H7 (cell line): ENCODE measurements at places on chromosomes 12 and 14.

- DNase-seq, result no peak
These were observed 18.4 kb downstream of the FGD6 start for GRCh38 chr12:95198914-95199313.

DNA sequence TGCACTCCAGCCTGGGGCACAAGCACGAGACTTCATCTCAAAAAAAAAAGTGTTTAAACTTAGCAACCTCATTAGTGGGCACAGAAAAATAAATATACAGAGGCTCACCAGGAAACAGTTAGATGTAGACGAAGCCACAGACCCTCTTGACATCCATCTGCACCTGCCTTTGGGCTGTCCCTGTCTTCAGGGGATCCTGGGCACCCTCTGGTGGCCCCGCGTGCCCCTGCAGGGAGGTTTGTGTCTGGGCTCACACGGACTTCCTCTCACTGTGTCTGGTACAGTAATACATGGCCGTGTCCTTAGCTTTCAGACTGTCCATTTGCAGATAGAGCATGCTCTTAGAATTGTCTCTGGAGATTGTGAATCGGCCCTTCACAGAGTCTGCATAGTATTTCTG lies 916.5 kb downstream of the TMEM121 start:
- no peak for DNase-seq

DNA sequence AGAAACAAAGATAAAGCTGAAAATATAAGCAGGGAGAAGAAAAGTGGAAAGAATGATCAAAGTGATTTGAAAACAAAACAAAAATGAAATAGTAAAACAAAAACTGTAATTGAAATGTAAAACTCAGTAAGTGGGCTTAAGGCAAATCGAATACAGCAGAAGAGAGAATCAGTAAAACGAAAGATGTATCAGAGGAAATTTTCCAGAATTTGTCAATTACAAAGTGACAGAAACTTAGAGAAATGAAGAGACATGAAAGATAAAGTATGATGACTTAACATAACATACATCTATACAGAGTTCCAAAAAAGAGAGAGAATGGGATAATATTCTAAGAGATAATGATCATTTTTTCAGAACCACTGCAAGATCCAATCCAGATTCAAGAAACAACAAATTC lies 10.5 kb downstream of the ZFC3H1 start:
- no peak for DNase-seq

DNA sequence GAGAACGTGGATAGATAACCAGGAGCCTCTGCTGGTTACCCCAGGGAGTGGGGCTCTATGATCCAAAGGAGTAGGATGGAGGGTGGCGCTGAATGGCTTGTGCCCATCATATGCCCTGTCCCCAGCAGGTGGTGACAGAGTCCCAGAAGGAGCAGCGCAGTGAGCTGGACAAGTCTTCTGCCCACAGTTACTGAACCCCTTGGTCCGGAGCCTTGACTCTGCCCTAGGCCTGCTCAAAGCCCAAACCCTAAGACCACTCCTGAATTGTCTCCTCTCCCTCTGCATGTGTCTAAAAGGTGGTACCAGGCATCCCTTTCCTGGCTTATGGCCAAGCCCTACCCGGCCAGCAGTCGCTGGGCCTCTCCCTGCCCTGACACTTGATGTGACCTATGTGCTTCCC lies 3.2 kb downstream of the PRPH start:
- no peak for DNase-seq

GRCh38 chr12:120365675-120366340 lies 3.2 kb downstream of the MSI1 start:
- DNase-seq, result no peak

DNA sequence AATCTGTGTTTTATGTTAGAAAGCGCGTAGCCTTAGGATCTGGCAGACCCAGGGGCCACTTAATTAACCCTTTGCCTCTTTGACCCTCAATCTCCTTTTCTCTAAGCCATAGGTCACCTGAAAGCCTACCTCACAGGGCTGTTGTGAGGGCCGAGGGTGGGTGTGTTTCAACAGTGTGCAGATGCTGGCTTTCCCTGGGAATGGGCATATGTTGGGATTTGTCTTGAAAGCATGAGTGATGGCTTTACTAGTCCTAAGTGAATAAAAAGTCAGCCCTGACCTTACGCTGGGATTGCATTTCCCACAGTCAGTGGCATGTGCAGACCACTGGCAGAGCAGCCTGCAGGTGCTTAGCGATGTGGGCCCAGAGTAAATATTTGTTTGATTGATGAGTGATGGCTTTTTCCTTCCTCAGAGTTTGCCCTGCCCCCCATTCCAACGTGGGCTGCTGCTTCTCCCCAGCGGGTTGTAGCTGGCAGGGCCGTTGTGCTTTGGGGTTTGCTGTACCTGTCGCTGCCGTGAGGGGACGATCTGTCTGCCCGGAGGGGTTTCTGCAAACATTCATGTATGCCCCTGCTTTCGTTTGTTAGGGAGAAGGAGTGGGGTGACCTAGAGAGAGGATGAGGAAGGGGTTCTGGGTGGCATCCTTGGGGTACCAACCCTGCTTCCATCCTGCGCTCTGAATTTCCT lies 31.5 kb downstream of the MEG3 start:
- DNase-seq, result no peak

- DNase-seq, result no peak
These were observed 91.8 kb upstream of the KCNA1 start for GRCh38 chr12:4817880-4818279.

DNA sequence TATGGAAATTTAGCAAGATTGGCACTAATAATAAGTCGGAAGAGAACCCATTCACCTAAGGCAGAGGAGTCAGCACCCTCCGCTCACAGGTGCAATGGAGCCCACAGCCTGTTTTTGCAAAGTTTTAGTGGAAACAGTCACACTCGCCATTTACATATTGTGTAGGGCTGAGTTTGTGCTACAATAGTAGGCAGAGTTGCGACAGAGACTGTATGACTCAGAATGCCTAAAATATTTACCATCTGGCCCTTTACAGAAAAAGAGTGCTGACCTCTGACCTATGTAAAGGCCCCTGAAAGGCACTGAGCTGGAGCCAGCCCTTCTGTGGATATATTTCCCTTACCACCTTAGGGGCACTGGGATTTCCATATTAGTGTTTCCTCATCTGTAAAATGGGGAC lies 79.0 kb downstream of the PRIMA1 start:
- no peak for DNase-seq

DNA sequence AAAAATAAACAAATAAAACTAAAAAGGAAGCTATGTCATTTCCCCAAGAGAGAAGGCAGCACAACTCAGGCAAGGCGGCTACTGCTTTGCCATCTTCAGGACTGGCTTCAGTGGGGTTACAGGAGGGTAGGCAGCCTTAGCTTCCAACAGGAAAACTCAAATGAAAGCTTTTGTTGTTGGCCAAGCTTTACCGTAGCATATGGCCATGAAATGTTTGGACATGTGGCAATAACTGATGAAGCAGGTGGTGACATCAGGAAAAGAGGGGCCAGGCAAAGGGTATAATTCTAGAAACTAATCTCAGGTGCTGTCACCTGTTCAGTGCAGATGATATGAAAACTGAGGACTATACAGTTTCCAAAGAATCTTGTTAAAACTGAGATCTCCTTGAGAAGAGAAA lies 22.8 kb upstream of the NPFF start:
- DNase-seq, result no peak

GRCh38 chr14:93239869-93240677 lies 33.0 kb downstream of the UBR7 start:
- no peak for DNase-seq

GRCh38 chr14:53016491-53016890 lies 65.6 kb upstream of the FERMT2 start:
- no peak for DNase-seq

GRCh38 chr12:96409731-96410130 lies 9.5 kb upstream of the CDK17 start:
- no peak for DNase-seq

- no peak for DNase-seq
These were observed 35.2 kb downstream of the ZFP36L1 start for GRCh38 chr14:68757618-68758081.

- no peak for DNase-seq
These were observed 7.0 kb downstream of the NIN start for GRCh38 chr14:50823762-50824636.

DNA sequence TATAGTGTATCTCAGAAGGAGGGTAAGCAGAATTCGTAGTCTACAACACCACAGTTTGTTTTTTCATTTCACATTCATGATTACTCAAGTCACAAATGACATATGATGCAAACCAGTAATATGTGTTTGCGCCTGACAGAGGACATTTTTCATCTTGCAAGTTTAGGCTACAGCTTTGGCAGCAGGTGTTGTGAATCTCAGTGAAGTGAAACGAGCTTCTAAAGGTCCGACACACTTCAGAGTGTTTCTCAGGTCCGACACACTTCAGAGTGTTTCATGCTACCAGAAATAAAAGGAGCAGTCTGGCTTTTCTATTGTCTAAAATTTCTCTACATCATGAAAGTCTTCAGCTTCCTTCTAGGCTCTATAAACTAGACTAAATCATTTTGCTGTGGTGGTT lies 22.7 kb downstream of the CLEC14A start:
- DNase-seq, result no peak

- peak; percentile 93 for DNase-seq
These were observed at the start of gene ARL6IP4 for GRCh38 chr12:122980183-122981035. ARL6IP4 (plus strand) TSS chr12:122980681; CDS start chr12:122981140, 459 bp downstream.

DNA sequence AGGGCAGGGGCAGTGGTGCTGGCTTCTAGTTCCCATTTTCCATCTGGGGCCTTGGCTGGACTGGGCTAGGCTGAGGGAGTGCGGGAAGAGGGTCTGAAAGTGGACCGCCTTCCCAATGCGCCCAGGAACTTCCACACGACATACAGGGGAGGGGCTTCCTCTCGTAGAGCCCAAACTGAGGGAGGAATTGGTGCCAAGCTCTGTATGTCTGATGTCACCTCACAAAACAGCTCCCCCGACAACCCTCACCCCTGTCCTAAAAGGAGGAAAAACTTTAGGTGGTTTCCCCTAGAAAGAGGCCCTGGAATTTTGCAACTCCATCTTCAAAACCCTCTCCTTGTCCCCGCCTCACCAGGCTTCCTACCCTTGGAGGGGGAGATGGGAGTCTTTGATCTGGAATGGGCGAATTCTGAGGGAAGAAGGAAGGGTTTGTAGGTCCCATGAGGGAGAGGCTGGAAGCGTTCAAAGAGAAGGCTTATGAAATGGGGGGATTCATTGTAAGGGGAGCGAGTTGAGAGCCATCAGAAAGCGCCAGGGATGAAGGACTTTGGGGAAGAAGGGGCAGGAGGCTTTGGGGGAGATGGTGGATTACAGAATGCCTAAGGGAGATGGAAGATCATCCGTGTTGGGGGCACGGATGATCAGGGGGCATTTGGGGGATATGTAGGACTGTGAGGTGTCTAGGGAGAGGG lies 844 bp downstream of the GLTP start:
- DNase-seq, result no peak
